ENCODE measurements at places on chromosomes 1 and 21.

- DNase-seq = no peak
These were observed 183.0 kb upstream of the HOOK1 start for GRCh38 chr1:59631561-59632255.

GRCh38 chr1:61043010-61043820 is 39.1 kb upstream of the NFIA start:
- peak; percentile 73 for DNase-seq

GRCh38 chr1:41514381-41514780 is 29.9 kb upstream of the EDN2 start:
- DNase-seq = no peak

GRCh38 chr1:19210772-19211549 is 895 bp upstream of the UBR4 start:
- DNase-seq = no peak

- no peak for DNase-seq
These were observed 26.1 kb upstream of the SLAMF6 start for GRCh38 chr1:160548960-160549664.

DNA sequence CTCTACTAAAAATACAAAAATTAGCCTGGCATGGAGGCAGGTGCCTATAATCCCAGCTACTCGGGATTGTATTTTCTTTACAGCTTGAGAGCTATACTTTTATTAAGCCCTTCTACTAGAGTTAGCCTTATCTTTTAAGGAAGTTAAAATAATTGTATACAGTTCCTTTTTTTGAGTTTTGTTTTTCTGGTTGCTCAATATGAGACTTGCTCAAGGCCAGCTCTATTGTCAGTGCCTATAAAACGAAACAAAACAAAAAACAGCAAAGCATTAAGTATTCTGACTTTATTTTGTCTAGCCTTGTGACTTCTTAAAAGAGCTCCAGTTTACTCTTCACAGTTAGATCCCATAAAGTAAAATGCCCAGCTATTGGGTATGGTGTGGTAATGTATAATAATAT is 17.2 kb downstream of the PKN2 start:
- DNase-seq = no peak

- DNase-seq = no peak
These were observed 16.9 kb downstream of the AVPR1B start for GRCh38 chr1:206100226-206100815.

GRCh38 chr1:60118085-60118484 is 44.5 kb upstream of the C1orf87 start:
- no peak for DNase-seq

GRCh38 chr1:56910441-56910985 is 55.3 kb downstream of the C8B start:
- no peak for DNase-seq

- peak; percentile 62 for DNase-seq
These were observed 4.0 kb upstream of the GPR3 start for GRCh38 chr1:27388337-27389005.

DNA sequence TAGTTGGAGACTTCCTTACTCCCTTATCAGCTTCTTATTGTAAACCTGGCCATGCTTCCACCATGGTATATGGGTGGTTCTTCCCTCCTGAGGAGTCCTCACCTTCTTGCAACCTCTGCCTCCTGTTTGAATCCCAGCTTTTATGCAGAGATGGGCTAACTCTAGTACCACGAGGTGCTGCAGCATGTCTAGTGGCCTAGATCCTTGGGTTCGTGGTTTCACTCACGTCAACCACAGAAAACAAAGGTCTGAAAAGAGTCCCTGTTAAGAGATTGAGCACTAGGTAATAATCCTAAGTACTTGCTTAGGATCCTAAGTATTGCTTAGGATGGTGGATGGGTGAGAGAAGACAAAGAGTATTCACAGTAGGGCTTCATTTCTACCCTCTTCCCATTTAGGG is 133.7 kb downstream of the FCRL5 start:
- DNase-seq = no peak

- peak; percentile 25 for DNase-seq
These were observed 105.9 kb upstream of the C21orf91 start for GRCh38 chr21:17925000-17925610.

DNA sequence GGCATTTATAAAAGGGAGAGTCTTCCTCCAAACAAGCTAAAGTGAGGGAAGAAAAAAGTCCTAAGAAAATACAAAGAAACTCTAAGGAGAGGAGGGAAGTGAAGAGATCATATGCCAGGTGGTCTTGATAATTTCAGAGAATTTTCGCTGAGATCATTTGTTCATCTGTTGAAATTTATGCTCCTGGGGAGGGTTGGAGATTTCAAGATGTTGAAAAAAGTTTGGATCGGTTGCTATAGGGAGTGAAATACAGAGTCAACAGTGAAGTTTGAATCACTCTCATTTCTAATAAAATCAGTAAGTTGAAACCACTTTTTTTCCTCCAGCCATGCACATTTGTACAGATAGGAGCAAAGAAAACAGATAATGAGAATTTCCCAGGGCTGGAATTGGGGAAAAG is 299.1 kb upstream of the ADAMTS5 start:
- no peak for DNase-seq

GRCh38 chr1:199982606-199983005 is 44.9 kb upstream of the NR5A2 start:
- no peak for DNase-seq

- no peak for DNase-seq
These were observed 203.0 kb downstream of the SLC35F3 start for GRCh38 chr1:234107416-234108021.

DNA sequence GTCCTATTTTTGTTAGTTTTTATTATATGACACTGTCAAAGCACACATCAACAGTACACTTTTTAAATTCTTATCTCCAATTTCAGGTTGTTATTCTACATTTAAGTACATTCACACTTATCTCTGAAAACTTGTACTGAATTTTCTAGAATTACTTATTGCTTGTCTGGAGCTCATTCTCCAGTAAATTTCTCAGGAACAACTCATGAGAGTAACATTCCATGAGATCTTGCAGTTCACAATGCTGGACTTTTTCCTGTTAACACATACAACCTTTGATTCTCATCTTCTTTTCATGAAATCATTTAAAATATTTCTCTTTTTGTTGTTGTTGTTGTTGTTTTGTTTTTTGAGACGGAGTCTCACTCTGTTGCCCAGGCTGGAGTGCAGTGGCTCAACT is 320.9 kb upstream of the CAMK1G start:
- no peak for DNase-seq

- DNase-seq = no peak
These were observed 1.1 kb upstream of the BRDT start for GRCh38 chr1:91948097-91948496.

- no peak for DNase-seq
These were observed 1388.1 kb downstream of the AMY1C start for GRCh38 chr1:105137543-105138457.

GRCh38 chr21:26847002-26847401 is 1.8 kb upstream of the ADAMTS1 start:
- no peak for DNase-seq

- no peak for DNase-seq
These were observed 153.3 kb upstream of the SGIP1 start for GRCh38 chr1:66380452-66381212.

- DNase-seq = no peak
These were observed 142.1 kb upstream of the PTGFR start for GRCh38 chr1:78348496-78349284.

DNA sequence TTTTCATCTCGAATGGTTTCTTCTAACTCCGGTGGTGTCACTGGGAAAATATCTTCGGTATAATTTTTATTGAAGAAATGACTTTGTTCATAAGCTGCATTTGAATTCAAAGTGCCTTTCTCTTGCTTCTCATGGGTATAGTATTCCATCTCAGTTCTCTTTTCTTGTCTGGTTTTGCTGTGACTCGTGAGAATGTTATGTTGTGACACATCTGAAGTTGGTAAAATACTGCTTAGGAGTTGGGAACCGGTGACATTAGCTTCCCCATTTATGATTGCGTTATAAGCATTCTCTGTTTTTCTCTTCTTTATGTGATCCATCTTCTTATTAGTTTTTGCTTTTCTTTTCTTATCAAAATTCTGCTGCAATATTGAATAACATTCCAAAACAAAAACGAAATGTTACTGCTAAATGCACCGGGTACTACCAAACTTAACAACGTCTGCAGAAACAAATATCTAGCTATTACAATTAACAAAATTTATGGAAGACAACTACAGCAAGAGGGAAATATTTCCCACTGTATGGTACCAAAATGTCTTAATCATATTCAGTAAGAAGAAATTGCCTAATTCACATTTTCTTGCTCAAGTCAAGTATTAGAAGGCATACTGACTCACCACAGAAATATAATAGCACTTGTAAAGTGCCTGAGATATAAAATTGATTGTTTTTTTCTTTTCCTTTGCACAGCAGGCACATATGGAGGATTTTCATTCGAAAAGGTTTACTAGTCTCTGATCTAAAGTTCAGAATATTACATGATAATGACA is 15.5 kb downstream of the LRIF1 start:
- no peak for DNase-seq

GRCh38 chr21:39238275-39238674 is 55.0 kb upstream of the PSMG1 start:
- no peak for DNase-seq

- no peak for DNase-seq
These were observed 176.9 kb upstream of the PRMT6 start for GRCh38 chr1:106879538-106879937.

GRCh38 chr1:151993734-151994496 is at the start of gene S100A10:
S100A10 (minus strand) TSS chr1:151993859; CDS start chr1:151986230, 7,629 bp downstream.
- peak; percentile 66 for DNase-seq

DNA sequence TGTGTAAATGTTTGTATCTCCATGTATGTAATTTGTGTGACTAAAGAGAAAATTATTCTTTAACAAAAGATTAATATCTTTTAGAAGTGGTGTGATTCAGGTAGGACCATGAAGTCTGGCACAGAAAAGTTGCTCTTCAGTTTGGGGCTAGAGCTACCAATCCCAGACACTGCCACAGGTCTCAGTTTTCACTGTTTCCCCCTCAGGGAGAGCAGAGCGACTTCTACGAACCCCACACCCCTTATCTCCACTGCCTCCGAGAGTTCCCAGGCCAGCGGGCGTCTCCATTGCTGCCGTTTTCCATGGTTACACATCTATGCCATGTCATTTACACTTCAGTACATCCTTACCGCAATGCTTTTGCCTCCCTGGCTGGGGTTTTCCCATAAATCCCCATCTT is 93.0 kb upstream of the SMYD2 start:
- no peak for DNase-seq

DNA sequence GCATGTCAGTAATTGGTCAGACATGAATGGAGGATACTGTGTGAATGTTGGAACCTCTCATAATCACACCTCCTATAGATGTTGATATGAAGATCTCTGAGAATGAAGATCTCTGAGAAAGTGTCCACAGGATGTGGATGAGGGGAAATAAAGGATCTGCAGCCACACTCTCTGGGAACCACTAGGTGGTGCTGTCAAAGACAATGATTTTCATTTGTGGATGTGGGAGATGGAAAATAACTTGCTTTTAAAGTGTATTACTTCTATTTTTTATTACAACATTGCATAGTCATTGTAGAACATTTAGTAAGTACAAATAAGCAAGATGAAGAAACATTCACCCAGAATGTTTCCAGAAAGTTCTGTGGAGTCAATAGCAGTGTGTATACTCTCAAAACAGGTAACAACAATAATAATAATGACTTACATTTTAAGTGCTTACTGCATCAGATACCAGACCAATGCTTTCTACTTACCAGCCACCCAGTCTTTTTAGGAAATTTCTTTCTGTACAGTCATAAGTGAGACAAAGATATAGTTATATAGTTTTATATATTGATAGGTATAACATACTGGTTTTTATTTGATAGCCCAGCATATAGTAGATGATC is 128.2 kb downstream of the ATG4C start:
- DNase-seq = no peak

GRCh38 chr1:116460261-116460660 is 87.2 kb downstream of the ATP1A1 start:
- no peak for DNase-seq

GRCh38 chr1:157937744-157938143 is 55.7 kb upstream of the KIRREL1 start:
- no peak for DNase-seq

DNA sequence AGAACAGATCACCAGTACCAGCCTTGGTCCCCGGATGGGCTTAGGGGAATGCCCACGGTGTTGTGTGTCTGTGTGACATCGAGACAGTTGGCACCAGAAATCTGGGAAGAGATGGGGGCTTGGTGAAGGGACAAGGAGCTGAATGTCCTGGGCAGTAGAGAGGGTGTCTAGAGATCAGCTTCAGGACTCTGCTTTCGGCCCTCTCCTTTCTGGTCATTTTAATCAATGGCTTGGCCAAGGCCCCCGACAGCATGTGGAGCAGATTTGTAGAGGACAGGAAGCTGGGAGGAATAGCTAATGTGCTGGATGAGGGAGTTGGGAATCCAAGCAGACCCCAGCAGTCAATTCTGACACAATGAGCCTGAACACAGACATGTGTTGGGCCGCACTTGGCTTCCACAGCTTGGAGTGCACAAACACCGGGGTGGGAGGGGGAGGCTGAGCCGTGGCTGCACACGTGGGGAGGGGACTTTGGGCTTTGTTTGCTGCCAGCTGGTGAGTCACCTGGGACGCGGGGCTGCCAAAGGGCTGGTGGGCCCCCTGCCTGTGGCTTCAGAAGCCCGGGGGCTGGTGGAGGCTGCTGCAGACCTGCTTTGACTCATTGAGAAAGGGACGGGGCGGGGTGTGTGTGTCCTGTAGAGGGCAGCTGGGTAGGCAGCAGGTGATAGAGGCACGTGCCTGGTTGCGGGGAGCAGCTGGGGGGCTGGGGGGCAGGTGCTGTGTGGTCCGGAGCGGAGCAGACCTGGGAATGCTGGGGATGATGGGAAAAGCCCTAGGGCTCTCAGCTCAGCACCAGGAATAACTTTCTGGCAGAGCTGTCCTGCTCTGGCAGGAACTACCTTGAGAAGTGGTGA is 20.9 kb downstream of the SLC1A7 start:
- no peak for DNase-seq

GRCh38 chr1:44932151-44932550 is 54.2 kb downstream of the EIF2B3 start:
- no peak for DNase-seq

DNA sequence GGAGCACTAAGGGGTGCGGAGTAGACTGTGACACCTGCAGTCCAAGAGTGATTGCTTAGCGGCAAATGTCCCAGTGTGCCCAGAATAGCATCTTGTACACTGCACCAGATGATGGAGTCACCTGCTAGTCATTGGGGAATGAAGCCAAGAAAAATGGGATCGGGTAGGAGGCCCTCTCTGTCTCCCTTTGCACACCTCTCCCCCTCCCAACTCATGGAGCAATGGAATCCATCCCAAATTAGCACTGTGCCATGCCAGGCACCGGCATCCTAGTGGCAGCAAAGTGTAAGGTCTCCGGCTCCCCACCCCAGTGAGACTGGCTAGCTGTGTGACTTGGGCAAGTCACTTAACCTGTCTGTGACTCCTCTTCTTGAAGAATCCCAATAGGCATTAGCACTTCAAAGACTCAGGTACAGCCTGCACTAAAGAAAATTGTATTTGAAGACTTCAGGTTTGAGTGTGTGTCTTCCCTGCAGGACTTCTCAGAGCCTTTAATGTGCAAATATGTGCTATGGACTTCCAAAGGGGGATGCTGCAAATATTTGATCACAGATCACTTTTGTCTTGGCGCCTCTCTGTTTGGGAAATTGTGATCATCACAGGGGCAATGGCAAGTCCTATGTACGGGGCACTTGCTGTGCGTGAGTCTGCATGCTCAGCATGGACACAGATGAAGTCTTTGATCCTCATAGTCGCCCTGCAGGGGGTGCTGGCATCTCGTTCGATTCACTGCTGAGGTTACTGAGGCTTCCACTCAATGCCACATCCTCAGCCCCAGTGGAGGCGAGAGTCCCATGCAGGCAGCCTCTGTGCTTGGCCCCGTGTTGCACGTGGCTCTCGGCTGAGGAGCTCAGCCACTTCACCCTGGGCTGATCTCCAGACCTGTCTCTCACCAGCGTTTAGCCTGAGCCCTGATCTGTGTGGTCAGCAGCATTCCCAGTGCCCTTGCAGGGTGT is 272.9 kb upstream of the C1orf174 start:
- DNase-seq = no peak
